ENCODE measurements at places on chromosomes 7 and 10. TPM values are rescaled to one million over a fixed set of nuclear protein-coding genes. Genes with fewer than 3 reads are reported as not detected.

The CLRN3 gene
- total RNA-seq = not detected

The PLAC9 gene
- not detected for total RNA-seq

The CPA5 gene
- total RNA-seq = not detected

The LRRTM3 gene
- not detected for total RNA-seq

GRCh38 chr10:100340948-100341847 lies 5.8 kb upstream of the SCD start:
- DNase-seq = no peak

GRCh38 chr10:32005050-32005449 lies 51.2 kb downstream of the KIF5B start:
- no peak for DNase-seq

DNA sequence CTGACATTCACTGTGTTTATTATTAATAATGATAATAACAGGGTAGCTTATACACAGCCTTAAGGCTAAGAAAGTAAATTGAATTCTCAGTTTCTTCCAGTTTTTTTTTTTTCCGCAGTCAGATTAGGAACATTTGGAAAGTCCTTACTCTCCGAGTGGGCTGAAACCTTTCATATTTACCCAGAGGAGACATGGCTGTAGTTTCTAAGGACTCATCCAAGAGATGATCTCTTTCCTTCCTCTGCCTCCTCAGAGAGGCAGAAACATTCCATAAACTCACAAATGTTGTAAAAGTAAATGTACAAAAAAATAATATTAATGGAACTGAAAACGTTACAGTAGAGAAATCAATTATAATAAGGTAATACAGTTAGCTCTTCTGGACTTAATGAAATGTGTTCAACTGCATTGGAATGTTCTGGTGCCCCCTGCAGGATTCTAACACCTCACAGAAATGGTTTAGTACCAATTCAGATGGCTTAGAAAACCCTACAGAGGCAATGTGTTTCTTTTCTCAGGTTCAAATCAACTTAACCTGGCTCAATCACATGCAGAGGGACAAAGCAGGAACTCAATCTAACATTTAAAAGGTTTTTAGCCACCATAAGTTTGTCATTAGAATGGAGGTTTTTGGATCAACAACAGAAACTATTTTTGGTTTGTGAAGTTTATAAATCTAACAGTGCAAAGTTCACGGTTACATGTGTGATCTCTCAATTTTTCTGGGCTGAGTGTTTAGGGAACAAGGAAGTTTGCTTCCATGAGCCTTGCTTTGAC lies 71.7 kb downstream of the ICA1 start:
- peak; percentile 69 for DNase-seq

GRCh38 chr7:38187794-38188440 lies 9.9 kb downstream of the STARD3NL start:
- no peak for DNase-seq

GRCh38 chr7:156220078-156220605 lies 407.9 kb upstream of the SHH start:
- DNase-seq = no peak

DNA sequence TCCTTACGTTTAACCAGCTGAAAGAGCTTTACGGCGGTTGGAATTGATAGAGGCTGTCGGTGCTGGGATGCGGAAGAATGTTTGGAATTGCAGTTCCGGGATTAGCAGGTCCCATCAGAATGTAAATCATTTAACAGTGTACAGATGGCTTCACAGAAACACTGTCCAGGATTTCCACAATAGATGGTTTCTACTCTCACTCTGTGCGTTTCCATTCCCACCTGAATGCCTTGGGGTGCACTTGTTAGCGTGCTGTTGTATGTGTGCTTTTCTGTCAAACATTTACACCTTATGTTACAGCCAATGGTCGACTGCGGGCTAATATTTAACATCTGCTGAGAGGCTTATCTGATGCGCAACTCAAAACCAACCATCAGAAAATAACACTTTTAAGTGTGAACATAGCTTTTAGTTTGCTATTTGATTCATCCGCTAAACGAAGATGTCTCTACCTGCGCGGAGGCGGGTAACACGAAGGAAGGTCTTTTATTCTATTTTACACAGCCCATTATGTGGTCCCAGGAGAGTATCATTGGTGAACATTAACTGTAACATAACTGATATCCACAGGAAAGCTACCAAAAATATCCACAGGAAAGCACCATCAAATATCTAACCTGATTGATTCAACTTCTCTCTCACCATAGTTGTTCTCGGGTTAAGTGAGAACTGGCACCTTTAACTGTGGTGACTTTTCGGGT lies 179.0 kb downstream of the PRPF18 start:
- DNase-seq = no peak

DNA sequence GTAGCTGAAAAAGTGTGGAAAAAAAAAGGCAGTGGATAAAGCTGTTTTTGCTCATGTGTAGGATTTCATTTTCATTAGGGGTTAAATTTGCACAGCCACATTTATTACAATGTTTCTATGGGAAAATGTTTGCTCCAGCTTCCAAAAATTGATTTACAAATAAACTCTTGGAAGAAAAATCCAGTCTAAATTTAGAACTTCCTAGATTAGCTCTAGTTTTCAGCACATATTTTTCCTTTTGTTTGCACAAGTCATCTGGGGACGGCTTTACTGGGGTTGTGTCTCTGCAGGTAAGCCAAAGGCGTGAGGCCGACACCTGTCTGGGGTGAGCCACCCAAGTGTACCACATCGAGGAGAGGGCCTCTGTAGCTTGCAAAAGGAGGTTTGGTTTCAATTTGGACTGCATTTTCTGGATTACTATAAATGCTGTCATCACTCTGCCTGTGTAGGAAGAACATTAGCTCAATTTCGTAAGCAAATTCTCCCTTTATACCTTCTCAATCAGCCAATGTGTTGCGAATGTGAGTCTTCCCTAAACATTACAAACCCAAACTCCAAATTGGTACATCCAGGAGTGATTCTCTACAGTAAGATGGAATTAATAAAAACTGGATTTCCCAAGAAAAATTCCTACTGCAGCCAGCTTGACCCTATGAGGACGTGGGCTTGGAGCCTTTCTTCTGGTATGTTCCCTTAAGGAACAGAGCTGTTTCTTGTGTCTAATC lies 89.5 kb upstream of the ZNF438 start:
- DNase-seq = no peak

GRCh38 chr10:92054807-92055206 lies 131.2 kb downstream of the BTAF1 start:
- DNase-seq = no peak

DNA sequence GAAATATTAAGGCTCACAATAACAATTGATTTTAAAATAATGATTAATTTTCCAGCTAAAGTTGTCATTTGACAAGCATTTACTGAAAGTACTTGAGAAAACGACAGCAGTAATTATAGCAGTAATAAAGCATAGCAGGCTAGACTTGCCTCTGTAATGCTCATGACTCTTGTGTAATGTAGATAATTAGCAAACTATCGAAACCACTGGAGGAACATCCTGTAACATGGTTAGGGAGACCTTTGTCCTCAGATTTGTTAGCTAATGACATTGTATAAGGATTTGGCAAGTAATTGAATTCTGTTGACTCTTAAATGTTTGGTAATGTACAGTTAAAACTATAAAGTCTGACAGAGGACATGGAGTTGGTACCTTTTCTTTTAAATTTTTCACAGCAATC lies 24.8 kb downstream of the ARL4A start:
- DNase-seq = no peak

GRCh38 chr10:126533644-126534043 lies 136.8 kb downstream of the C10orf90 start:
- no peak for DNase-seq

- DNase-seq = no peak
Measured at GRCh38 chr10:3699916-3700315, 85.1 kb downstream of the KLF6 start.

DNA sequence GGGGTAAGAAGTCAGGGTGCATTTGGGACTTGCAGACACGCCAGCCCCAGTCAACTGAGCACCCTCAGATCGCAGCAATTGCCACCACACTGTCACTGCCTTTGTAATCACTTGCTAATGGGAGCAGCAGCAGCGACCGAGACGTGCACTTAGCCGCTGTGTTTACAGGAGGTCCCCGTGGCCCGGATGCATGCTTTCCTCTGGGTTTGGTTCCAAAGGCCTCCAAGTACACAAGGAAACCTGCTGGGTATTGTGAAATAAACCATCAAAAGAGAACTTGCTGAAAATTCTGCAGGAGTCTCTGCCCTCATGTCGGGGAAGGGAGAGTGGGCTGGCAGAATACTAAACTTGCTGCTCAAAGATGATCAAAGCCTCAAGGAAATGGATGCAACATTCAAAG lies 341.7 kb downstream of the DNAJB6 start:
- no peak for DNase-seq

DNA sequence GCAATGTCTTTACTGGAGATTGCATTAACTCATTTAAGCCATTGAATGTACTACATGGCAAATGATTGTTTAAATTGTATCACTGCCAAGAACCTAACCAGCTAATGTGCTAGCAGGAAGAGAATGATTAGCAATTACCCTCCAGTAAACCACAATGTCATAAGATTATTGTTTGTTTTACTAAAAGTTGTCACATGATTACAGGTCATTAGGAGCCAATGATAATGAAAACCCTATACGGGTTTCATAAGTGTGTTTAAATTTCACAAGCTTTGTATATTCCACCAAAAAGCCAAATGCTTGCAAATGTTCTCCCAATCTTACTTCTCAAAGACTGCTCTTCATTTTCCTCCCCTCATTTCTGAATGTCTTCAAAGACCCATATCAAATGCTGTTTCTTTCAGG lies 76.5 kb upstream of the PPP1R3C start:
- DNase-seq = no peak

DNA sequence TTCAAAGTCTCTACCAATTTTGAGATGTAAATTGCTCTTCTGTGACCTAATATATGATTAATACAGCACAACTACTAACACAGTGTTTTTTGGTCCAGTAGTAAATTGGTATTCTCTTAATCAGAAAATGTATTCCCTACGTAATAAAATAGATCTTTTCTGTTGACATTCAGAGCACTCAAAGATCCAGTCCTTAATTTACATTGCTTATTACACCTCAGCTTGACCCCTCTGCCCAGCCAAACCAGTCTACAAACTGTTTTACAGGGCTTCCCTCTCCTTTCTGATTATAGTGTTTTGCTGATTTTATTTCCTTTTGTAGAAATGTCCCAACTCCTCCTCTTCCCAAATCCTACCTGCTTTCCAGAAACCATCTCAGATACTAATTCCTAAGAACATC lies 293.4 kb downstream of the PRKG1 start:
- DNase-seq = no peak
